ENCODE measurements at places on chromosomes 11 and 22. TPM values are rescaled to one million over a fixed set of nuclear protein-coding genes. Genes with fewer than 3 reads are reported as not detected.

DNA sequence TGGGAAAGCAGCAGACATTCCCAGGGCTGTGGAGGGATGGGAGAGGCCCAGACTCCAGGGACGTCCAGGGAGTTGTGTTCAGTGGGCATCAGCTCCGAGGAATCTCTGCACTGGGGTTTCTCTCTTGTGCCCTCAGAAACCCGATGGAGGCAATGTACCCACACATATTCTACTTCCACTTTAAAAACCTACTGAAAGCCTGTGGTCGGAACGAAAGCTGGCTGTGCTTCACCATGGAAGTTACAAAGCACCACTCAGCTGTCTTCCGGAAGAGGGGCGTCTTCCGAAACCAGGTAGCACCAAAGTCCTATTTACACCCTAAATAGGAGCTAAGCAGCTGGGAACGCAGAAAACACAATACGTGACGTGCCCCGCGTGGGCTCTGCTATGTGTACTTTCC lies 8.3 kb downstream of the APOBEC3D start:
- no peaks in the 10 kb centered on the region for H3K27me3 ChIP-seq
- no peak overlapping the region for H3K4me3 ChIP-seq
- H3K36me3 ChIP-seq = no peaks in the 10 kb centered on the region

- no peak overlapping the region for H3K27ac ChIP-seq
- H3K4me3 ChIP-seq = no peak overlapping the region
- no peak for DNase-seq
- H3K27me3 ChIP-seq = no peaks in the 10 kb centered on the region
Observed at GRCh38 chr11:34405079-34405858, 33.5 kb upstream of the CAT start.

GRCh38 chr11:86790195-86790725 lies 10.1 kb upstream of the PRSS23 start:
- H3K27me3 ChIP-seq = no peaks in the 10 kb centered on the region
- DNase-seq = no peak
- no peak overlapping the region for H3K27ac ChIP-seq

GRCh38 chr11:76185931-76186401 lies 20.3 kb downstream of the WNT11 start:
- H3K36me3 ChIP-seq = no peaks in the 10 kb centered on the region
- no peak overlapping the region for H3K4me3 ChIP-seq
- DNase-seq = peak; percentile 39
- peak overlapping the region; percentile 78 for H3K27ac ChIP-seq

The TPBGL gene
- 0.94 TPM for total RNA-seq

GRCh38 chr11:114282488-114282887 lies 13.7 kb upstream of the NNMT start:
- H3K27ac ChIP-seq = no peak overlapping the region
- DNase-seq = no peak
- no peaks in the 10 kb centered on the region for H3K36me3 ChIP-seq
- H3K4me3 ChIP-seq = no peak overlapping the region
- H3K27me3 ChIP-seq = no peaks in the 10 kb centered on the region

Measured in upper lobe of left lung (tissue), 6 donors.